ENCODE measurements at places on chromosomes 3 and 15. TPM values are rescaled to one million over a fixed set of nuclear protein-coding genes. Genes with fewer than 3 reads are reported as not detected.

CFAP44 gene
- 16.9 TPM for total RNA-seq

CILP gene
- total RNA-seq = 0.27 TPM

DNA sequence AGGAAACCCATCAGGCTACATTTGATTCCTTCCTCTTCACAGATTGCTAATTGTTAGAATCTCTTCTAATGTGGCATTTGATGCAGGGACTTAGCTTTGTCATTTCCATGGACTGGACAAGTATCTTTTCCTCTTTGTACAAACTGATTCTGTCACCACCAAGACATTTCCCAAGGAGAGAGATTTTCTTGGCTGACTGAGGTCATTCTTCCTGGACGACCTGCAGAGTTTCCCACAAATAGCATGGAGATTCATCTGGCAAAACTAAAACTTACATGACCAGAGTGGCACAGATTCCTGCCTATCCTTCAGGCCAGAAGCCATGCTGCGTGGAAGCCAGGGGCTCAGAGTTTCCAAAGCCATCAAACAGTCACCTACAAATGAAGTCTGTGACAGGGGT lies 269.2 kb upstream of the LRTM1 start:
- no peak for DNase-seq

GRCh38 chr3:72041076-72041475 lies 256.1 kb upstream of the PROK2 start:
- no peak for DNase-seq

DNA sequence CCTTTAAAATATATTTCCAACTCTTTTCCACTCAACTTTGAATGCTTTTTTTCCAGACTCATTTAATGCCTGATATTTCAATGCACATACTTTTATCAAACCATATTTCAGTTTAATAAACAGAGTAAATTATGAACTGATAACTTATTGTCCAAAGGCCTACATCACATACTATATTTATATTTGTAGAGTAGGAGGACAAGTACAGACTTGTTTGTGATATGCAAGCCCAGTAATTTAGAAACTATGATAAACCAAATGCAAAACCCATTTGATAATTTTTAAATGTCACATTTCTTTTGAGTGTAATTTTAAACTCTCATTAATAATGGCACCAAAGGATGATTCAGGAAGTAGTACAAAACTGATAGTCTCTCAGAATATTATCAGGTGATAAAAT lies 3.3 kb downstream of the RFX7 start:
- DNase-seq = no peak

DNA sequence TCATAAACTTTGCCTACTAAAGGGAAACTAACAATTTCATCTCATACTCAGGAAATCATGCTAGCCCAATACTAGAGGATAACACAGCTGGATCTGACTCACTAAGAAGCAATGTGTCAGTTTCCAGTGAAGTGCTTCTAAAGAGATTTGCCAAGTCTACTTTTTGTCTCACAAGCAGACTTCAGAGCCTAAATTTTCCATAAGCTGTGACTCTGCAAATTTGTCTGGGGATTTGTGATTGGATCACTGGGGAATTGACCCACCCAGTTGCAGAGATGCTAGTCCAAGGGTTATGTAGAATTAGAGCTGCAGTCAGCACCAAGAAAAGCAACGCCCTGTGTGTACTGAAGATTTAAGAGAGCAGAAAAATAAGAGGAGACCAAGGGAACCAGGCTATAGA lies 647.1 kb downstream of the NTRK3 start:
- no peak for DNase-seq

DNA sequence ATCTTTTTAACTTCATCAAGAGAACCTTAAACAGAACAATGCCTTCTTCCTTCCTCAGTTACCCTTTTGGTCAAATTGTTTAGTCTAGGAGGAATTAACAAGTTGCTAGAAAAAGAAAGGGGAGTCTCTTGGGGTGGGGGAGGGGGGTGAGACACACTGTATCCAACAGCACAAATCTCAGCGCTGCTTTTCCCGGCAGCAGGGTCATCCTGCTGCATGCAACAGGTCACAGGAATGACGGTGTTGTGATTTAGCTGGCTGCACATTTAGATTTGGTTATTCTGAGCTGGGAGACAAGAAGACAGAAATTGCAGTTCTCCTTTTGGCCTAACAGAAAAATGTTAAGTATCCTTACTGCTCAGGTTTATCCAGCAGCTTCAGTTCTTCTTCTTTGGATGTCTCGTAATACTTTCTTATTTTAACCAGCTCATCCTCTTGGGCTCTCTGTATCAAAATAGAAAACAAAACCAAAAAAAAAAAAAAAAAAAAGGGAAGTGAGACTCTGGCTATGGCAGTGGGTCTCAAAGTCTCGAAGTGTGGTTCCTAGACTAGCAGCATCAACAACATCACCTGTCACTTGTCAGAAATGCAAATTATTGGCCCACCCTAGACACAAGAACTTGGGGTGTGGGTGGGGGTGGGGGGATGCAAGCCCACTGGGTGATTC lies 190.5 kb downstream of the GREM1 start:
- DNase-seq = no peak

FOXB1 gene
- 0.91 TPM for total RNA-seq

- DNase-seq = no peak
These were observed 268.6 kb downstream of the SV2B start for GRCh38 chr15:91368611-91369010.

GOLGA6B gene
- not detected for total RNA-seq

GMNC gene
- total RNA-seq = 0.82 TPM

GOLGA8H gene
- total RNA-seq = 0.64 TPM

DNA sequence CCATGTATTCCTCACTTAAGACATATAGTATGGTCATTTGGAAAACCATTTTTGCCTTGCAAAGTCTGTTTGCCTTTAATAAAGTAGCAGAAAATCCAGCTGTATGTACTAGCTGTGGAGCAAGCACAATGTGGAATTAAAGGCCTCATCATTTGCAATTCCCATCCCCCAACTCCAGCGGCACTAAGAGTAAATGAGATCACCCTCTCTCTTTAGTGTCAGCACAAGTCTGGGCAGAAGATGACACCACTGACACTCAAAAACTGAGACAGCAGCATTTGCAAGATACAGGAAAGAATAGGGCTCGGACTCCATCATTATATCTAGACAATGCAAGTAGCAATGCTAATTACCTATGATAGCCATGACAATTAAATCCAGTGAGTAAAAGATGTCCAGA lies 24.7 kb upstream of the DYNC1LI1 start:
- no peak for DNase-seq

DNA sequence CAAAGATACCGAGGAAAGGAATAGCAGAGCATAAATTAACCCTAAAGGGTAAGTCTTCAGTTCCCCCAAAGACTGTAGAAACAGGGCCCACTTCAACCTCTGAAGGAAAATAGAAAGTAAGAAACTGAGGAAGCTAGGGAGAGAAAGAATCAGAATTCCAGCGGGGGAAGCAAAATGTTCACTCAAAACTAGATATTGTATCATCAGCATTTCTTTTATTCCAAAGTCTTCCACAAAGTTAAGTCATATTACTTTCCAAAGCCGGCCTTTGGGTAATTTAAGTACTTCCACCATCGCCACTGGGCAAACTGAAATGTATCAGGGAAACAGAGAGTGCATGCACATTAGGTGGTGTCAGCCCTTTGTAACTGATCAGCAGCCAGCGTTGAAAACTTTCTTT lies 88.3 kb downstream of the RSL24D1 start:
- DNase-seq = no peak

TRPM1 gene
- total RNA-seq = not detected

DNA sequence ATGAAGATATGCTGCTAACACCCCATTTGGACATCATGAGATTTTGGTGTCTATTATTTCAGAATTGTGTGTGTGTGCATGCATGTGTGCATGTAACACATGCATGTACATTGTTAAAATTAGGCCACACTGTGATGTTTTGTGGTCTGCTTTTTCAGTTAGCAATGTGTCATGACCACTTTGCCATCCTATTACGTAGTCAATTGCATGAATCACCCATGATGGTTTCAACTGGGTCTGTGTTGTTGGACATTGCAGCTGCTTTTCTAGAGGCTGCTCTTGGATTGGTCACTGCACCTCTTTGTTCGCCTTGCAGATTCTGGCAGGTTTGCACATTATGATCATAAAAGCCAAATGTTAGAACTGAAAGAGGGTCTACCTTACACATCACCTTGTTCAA lies 101.0 kb upstream of the THBS1 start:
- DNase-seq = no peak

- peak; percentile 54 for DNase-seq
These were observed 35.7 kb downstream of the NGRN start for GRCh38 chr15:90300988-90301706.

COLQ gene
- 2.5 TPM for total RNA-seq

DNA sequence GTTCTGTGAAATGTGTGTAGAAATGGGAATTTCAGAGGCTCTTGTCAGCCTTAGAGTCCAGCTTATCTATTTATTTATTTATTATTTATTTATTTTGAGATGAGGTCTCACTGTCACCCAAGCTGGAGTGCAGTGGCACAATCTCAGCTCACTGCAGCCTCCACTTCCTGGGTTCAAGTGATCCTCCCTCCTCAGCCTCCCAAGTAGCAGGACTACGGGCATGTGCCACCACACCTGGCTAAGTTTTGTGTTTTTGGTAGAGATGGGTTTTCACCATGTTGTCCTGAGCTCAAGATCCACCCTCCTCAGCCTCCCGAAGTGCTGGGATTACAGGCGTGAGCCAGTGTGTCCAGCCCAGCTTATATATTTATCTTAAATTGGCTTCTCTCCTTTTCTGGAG lies 11.5 kb downstream of the CNOT10 start:
- DNase-seq = no peak

CERS3 gene
- 0.73 TPM for total RNA-seq

GRCh38 chr15:62071711-62072308 lies 5.0 kb downstream of the C2CD4A start:
- peak; percentile 52 for DNase-seq

- no peak for DNase-seq
These were observed 966.9 kb upstream of the NR2F2 start for GRCh38 chr15:95363646-95364045.

- DNase-seq = no peak
These were observed 1108.5 kb upstream of the EPHA6 start for GRCh38 chr3:95705786-95706418.
